ENCODE measurements at places on chromosomes 13 and 19. TPM values are rescaled to one million over a fixed set of nuclear protein-coding genes. Genes with fewer than 3 reads are reported as not detected.

- no peak for DNase-seq
Observed at GRCh38 chr19:39524495-39524894, 8.2 kb downstream of the EID2B start.

DNA sequence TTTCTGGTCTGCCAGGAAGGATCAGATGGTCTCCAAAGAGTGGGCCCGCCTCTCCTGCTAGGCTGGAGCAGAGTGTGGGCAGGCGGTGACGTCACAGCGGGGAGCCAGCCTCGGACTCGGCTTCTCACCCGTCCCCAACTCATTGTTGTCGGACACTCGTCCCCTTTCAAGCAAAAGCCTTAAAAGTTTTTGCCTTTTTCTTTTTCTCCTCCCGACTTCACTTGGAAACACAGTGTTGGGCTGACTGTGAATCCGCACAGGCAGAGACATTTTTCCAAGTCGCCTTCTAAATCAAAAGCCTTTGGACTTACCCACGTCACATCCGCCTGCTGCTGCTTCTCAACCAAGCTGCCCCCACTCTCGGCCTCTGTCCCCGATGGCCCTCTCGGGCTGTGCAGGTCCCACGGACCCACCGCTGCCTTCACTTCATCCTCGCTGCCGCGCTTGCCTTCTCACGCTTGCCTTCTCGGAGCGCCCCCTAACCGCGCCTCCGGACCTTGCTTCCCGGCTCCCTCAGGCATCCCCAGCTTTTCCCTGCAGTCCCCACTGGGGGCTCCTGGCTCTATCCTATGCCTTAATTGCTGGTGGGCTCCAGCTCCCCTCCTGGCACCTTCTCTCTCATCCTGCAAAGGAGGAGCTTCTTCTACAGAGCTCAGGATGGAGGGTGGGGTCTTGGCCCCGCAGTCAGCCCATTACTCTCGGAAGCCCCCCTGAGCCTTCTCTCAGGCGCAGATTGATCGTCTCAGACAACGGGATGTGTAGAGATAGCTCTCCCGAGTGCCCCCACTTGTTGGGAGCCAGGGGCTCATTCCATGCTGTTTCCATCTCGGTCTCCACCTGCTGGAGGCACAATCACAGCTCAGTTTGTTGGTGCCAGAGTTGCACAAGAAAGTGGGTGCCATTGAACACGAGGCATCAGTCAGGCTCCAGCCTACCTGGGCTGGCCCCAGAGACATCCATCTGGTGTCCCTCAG lies 3.9 kb upstream of the ZNF135 start:
- DNase-seq: no peak

DNA sequence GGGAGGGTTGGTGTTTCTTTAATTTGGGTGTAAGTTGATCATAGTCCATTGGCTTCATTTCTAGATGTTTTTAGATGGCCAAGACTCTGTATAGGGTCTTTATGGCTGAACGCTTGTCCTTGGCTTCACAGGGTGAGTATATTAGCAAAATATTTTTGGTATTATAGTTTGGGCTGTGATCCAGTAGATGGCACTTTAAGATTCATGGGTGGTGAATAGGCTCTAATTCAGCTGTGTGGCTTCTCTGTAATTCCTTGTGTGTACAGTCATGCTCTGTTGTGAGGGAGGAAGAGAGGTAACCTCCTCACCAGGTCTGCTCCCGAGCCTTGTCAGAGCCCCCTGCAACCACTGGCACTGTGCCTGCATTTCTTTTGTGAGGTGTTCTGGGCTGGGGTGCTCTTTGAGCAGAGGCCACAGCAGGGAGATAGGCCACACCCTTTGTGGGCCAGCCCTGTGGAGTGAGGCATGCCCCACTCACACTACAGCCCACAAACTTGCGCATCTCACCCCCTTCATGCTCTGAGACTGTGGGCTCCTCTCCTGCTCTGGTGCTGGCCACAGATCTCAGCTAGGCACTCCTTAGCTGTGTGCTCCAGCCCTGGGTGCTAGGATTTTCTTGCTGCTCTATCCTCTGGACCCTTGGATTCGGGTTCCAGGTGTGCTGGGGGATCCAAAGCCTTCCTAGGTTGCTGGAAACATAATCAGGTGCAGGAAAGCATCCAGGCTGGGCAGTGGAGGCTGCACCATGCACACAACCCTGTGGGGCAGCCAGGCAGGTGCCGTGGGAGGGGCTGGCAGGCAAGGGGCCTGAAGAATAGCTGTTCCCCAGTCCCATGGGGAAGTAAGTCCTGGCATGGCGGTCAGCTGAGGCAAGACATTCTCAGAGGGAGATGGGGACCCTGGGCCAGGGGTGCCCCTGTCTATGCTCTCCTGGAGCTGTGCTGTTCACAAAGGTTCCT lies 193.9 kb downstream of the GPC5 start:
- DNase-seq: no peak

ICAM5 gene
- not detected for total RNA-seq

CRB3 gene
- 0.34 TPM for total RNA-seq

DNA sequence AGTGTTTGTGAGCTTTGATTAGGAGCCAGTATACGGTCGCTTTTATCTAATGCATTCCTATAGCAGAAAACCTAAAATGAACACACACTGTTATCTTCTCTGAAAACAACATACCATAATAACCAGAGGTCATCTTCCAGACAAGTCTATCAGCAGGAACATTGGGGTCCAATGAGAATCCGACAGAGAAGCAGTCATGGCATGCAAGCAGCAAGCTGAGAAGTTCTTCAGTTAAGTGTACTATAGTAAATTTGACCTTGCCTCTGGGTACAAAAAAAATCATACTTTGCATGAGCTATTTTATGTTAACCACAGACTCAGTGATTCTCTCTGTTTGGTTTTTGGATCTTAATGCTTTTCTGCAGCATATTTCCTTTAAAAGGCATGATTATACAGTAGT lies 1505.1 kb downstream of the PCDH9 start:
- no peak for DNase-seq

DNA sequence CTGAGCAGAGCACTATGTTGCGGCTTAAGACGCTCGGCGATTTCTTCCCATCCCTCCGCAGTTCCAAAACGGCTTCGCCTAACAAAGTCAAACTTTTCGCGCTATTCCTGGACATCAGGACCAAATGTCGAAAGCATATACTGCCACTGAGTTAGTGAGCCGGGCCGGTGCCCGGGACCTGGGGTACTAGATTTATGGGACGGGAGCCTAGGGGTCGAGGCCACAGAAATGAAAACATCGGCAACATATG lies 699 bp downstream of the RCBTB2 start:
- DNase-seq: peak; percentile 39

- no peak for DNase-seq
Observed at GRCh38 chr19:4075373-4075772, 8.7 kb upstream of the ZBTB7A start.

ZSCAN4 gene
- not detected for total RNA-seq

GPC6 gene
- 11.0 TPM for total RNA-seq

- peak; percentile 44 for DNase-seq
Observed at GRCh38 chr19:41530761-41531301, 45.1 kb upstream of the CEACAM21 start.

DNA sequence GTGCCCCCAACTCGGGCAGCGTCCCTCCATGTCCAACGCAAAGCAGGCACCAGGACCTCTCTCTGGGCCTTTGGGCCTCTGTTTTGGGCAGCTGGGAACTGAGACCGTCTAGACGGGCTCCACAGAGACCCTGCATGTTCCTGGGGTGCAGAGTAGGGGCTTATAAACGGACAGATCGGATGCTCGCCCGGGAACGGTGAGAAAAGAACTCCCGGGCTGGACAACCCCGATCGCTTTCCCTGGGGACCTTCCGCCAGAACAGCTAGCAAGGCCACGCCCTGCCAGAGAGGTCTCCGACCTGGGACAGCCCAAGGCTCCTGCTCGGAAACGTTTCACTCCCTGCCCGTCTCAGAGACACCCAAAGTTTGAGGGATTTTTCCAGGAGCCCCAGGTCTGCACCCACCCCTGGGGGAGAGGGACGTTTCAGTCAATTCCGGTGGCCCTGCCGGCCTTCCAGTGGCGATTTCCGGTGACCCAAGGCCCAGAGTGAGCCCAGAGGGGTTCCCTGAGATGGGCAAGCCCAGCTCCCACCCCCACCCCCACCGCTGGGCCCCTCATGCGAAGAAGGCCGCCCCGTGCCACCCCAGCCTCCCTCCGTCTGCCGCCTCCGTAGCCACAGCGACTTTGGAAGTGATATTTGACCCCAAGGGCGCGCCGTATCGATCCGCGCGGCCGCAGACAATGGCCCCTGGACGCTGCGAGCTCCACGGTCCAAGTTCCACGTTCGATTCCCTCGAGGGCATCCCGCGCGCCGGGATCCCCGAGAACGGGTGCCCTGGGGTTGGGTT lies 1.7 kb downstream of the NR2F6 start:
- no peak for DNase-seq

GRCh38 chr13:106561551-106562170 lies 6.3 kb downstream of the ARGLU1 start:
- no peak for DNase-seq

DNA sequence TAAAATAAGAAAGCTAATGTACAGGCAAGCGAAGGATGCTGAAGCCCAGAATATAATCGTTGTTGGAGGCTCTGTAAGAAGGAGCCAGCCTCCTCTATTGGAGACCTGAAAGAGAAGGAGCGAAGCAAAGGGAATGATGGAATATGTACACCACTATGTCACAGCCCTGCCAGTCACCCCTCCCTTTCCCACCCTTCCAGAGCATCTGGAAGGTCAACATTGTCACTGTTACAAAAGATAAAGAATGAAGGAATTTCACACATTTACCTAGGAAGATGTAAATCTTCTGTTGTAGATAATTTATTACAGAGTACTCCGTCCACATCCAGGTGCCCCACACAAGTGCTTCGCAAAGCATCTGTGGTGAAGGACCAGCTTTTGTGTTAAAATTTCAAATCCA lies 39.7 kb upstream of the SACS start:
- no peak for DNase-seq

GRCh38 chr13:32048816-32049215 lies 17.2 kb downstream of the FRY start:
- DNase-seq: no peak

DNA sequence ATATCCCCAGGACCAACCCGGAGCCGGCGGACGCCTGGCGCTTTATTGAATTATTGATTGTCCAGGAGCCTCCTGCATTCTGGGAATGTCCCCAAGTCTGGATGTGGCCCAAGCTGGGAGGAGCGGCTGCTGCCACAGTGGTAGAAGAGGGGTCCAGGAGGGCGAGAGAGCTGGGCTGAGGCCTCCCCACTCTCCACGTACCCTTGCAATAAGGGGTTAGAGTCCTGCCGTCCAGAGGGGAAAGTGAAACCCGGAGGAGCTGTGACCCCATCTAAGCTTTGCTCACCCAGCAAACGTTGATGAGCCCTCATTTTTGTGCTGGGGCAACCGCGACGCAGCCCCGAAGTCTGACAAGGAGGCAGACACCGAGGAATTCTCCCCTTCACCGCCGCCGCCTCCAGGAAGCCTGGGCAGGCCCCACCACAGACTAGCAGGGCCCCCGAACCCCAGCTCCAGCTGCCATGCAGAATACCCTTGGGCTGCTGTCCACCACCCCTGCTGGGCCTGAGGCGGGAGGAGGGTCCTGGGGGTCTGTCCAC lies 1.4 kb upstream of the C2CD4C start:
- DNase-seq: no peak

SLC6A16 gene
- total RNA-seq: 2.3 TPM

GRCh38 chr13:89565476-89566100 lies 1781.9 kb upstream of the MIR17HG start:
- no peak for DNase-seq

- DNase-seq: no peak
Observed at GRCh38 chr13:64617231-64617630, 2612.9 kb downstream of the PCDH9 start.

CFAP97D2 gene
- not detected for total RNA-seq

DNA sequence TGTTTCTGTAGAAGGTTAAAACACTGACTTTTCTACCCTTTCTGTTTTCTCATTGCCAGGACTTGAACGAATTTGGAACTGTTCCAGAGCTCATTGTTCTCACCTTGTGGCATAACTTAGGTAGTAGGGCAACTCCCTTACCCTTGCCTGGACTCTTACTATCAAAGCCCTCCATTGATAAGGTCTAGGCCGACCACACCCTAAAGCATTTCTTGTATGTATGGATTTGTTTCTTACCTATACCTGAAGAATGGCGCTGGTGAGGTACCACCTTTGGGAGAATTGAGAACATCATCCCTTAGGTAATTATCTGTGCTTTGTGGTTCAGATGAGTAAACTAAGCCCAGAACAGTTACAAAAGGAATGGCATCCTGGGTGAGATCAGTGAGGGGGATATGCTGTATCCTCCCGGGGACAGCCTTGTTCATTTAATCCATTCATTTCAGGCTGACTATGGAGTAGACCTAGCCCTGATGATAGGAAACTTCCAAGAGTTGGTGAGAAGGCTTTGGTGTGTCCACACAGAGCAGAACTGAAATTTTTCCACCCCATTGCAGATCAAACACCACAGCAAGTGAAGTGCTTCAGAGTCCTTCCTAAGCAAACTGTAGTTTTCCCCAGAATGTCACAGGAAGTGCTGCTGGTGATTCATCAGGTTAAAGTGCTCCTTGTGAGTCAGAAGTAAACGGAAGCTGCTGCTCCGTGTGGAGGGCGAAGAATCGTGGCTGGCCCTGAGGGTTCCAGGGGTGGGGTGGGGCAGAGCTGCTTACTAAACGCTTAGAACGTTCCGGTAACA lies 113.0 kb downstream of the TEX26 start:
- peak; percentile 92 for DNase-seq
